ENCODE measurements at places on chromosomes 16 and 17. TPM values are rescaled to one million over a fixed set of nuclear protein-coding genes. Genes with fewer than 3 reads are reported as not detected.
A peak's percentile ranks its signal among the peaks of the same experiment; 100 is the strongest.

DNA sequence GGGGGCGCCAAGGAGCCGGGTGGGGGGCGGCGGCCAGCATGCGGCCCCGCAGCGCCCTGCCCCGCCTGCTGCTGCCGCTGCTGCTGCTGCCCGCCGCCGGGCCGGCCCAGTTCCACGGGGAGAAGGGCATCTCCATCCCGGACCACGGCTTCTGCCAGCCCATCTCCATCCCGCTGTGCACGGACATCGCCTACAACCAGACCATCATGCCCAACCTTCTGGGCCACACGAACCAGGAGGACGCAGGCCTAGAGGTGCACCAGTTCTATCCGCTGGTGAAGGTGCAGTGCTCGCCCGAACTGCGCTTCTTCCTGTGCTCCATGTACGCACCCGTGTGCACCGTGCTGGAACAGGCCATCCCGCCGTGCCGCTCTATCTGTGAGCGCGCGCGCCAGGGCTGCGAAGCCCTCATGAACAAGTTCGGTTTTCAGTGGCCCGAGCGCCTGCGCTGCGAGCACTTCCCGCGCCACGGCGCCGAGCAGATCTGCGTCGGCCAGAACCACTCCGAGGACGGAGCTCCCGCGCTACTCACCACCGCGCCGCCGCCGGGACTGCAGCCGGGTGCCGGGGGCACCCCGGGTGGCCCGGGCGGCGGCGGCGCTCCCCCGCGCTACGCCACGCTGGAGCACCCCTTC, 484 bp downstream of the FZD2 start:
- peak; percentile 64 for DNase-seq

Gene PPP1R9B
- total RNA-seq = 82.2 TPM

DNA sequence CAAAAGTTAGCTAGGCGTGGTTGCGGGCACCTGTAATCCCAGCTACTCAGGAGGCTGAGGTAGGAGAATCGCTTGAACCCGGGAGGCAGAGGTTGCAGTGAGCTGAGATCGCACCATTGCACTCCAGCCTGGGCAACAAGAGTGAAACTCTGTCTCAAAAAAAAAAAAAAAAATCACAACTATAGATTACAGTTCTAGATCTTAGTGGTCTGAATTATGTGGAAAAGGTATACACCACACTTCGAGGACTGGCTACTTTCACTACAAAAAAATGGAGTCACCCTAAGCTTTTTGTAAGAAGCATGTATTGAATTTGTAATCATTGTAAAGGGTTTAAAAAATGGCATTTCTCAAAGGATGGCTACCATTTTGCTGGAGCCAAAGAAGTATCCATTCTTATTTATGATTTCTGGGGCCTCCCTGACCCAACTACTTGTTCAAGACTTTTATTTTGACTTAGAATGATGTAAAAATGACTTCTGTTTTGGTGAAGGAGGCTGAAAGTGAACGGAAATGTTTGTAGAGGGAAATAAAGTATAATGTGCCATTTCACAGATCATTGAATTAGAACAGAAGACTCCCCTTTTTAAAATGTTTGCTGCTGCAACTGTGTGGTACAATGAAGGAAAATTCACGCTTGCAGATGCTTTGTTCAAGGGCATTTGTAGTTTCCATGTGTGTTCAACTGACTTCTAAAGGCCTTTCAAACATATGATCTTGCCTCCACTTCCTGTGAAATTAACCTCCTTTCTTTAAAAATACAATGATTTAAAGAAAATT, 37.1 kb upstream of the NOL11 start:
- DNase-seq = no peak

DNA sequence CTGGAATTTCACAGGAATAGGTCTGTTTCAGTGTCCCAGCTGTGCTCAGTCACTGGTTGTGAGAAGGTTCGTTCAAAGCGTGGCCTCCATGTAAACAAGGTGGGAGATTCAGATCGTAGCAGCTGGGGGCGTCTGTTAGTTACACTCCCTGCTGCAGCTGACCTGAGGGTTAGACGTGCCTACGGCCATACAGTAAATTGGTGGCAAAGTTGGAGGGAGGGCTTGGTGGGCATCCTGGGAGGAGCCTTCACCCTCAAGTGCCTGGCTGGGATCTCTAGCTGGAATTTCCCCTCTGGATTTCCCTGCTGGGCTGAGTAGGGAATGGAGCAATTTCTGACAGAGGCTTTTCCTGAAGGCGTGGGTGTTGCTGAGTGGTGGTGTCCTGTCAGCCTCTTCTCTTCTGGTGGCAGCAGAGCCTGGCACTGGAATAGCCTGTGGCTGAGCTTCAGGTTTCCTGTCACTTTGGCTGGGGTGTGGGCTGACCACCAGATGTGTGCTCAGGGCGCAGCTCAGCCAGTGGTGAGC, 6.4 kb downstream of the FCSK start:
- no peak for DNase-seq

GRCh38 chr17:43669971-43670644, 8.4 kb upstream of the MEOX1 start:
- no peak for DNase-seq

GRCh38 chr17:3762922-3763776, 37.8 kb downstream of the ITGAE start:
- DNase-seq = no peak

DNA sequence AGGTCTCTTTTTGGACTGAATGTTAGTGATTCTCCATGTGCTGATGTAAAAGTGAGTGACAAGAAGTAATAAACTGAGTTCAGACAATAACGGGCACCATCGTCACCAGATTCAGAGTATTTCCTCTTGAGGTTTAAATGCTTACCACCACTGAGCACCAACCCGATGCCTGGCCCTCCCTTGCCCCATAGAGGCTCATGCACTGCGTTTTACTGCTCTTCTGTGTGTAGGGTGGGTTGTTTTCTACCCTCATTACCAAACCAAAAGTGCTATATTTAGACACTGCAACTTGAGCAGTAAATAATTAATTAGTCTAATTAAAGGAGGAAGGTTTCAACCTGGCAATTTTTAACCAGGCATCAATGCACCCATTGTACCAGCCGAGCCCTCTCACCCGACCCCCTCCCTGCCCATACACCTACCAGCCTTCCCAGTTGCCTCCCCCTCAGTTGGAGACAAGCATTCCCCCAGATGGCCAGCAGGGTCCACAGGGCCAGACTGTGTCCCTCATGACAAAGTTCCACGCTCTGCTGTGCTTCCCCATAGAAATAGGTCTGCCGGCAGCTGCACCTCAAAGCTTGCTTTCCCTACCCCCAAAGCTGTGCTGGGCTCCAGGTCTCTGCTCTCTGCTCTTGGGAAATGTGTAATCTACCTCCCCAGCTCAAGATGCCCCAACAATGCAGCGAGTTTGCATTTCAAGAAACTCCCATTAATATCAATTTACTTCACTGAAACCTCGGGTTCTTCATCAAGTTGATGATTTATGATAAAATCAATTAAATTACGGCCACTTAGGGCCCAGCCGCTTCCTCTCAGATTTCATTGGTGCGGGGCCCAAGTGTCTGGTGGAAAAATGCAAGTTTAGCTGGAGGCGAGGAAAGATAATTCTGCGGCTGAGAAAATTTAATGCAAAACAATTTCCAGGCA, 16.0 kb downstream of the HOXB4 start:
- no peak for DNase-seq

- DNase-seq = no peak
Observed at GRCh38 chr16:57707331-57707730, 12.7 kb downstream of the DRC7 start.

Gene CNGB1
- total RNA-seq = not detected

GRCh38 chr17:5210614-5211252, 19.1 kb upstream of the ZNF594 start:
- DNase-seq = no peak

DNA sequence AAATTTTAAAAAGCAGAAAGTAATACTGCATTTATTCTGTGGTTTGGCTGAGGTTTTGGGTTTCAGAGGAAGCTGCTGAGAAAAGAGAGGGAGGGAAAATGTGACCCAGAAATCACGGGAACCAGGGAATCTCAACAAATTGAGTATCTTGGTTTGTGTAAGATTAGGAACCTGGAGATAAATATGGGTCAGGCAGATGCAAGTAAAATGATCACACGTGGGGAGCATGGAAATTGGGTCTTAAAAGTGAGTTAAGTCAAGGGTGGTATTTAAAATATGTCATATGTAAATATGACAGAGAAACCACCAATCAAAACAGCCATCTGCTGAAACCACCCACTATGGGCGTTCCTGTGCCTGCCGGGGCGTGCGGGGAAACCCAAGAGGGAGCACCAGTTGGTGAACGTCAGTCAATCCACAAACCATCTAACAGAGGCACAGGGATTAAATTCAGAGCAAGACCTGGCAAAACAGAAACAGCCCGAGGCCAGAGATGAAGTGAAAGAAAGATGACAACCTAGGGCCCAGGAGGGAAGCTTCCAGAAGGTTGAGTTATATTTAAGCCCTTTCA, 33.4 kb downstream of the CDH13 start:
- no peak for DNase-seq

Gene DHX58
- 20.2 TPM for total RNA-seq

Gene GOSR2
- 63.8 TPM for total RNA-seq

DNA sequence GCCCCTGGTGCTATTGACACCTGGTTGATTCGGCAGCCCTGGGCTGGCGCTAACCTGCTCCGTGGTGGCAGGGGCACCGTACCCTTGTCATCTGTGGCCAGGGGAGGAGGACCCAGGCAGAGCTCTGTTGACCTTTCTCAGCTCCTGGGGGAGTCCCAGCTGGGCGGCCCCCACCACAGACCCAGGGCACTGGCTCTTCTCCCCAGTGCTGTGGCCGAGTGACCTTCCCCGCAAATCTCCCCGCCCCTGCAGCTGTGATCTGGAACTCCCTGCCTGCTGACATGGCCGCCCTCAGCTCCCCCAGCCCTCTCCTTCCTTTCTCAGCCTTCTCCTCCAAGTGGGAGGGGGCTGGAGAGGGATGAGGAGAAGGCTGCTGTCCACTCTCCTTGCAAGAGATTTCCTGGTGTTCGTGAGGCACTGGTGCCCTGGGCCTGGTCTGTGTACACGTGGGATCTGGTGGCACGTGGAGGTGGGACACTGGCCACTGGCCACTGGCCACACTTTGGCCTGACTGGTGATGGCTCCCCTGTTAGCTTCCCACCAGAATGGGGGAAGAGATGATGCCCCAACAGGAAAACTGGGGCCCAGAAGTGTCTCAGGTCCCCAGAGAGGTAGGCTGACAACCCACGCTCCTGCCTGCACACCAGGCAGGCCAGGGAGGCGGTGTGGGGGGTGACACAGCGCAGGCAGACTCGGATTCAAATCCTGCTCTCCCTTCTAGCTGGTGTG, 8.2 kb downstream of the FMNL1 start:
- DNase-seq = no peak

Gene BTBD17
- not detected for total RNA-seq

Gene CAPNS2
- total RNA-seq = not detected

DNA sequence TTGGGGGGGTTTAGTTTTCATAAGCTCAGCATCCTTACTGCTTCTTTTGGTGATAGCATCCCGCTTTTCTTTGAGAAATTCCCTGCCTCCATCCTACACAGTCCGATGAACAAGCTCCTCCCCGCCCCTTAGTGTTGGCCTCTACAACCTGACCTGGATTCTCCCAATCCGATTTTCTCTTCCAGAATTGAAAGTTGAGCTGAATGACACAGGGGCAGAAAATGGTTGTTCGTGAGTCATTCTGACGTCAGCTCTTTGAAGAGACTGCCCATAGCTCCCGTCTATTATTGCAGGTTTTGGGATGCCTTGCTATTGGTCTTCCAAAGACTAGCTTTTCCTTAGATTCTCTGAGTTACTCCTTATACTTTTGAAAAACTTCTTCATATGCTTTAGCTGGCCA, 279.7 kb downstream of the SLC39A11 start:
- no peak for DNase-seq

Gene MMP2
- total RNA-seq = 616 TPM

DNA sequence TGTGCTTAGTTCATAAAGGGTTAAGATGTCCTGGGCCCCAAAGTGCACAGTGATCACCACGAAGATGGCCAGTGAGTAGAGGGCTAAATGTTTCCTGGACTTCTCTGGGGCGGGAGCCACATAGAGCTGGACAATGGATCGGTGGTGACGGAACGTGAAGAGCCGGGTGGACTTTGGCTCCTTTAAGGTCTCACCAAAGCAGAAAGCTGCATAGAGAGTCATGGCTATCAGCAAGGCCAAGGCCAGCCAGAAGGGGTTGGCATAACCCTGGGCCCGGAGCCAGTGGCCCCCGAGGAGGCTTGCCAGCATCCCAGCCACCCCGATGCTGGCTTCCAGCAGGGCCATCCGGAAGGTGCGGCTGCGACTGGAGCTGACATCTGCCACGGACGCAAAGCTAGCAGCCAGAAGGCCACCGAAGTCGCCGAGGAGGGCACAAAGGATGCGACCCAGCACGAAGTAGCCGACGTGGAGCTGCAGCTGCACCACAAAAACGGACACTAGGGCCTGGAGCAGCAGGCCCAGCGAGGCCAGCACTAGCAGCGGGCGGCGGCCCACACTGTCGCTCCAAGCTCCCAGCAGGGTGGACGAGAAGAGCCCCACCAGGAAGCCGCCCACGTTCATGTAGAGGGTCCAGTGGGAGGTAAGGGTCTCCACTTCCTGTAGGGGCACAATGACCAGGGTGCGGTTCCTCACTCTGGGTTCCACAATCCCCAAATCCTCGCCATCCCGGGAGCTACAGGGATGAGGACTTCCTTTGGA, 1.0 kb downstream of the SLC46A1 start:
- DNase-seq = peak; percentile 43

DNA sequence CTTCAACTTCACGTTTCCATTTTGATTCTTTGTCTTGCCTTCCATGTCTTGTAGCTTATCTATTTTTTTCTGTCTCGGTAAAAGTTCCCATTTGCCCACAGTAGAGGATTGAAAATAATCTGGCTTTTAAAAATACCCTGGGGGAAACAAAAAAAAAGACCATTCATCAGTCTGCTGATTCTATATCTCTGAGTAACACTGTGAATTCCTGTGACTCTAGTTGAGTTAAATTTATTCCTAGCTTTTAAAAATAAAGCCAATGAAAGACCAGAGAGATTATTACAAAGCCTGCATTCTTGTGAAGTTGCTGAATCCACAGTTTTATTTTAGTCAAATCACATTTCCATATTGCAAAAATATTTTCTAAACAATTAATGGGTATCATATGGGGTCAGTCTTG, 532.3 kb downstream of the CDH13 start:
- no peak for DNase-seq

Gene VWA3A
- total RNA-seq = 7.0 TPM

DNA sequence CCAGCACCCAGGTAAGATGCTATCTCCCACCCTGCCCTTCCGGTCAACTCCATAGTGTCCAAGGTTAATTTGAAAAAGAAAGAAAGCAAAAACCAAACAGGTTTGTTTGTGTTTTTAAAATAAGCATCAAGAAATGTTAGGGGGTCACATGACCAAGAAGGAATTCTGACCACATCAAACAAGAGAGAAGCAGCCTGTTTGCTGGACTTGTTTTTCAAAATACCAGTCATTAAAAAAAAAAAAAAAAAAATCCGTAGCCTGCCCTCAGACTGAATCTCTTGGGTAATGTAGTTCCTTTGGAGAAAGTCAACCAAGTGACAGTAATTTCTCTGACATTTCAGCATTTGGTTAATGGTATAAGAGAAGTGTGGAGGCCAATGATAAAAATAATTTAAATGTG, 38.4 kb downstream of the HNF1B start:
- no peak for DNase-seq

DNA sequence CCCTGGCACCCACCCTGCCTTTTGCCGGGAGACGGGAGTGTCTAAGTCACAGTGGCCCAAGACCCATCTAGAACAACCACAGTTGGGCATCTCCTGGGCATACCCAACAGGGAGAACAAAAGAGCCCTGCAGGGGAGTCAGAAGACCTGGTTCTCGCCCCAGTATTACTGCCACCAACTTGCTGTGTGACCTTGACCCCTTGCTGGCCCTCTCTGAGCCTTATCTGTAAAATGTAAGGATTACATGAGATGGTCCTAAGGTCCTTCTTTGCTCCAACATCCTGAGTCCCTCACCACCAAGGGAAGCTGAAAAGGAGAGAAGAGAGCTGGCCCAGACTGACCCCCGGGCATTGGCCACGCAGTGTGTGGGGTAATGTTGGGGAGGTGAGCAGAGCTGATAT, 119.0 kb downstream of the CCT6B start:
- DNase-seq = no peak
